ENCODE measurements at places on chromosomes 3 and 15. TPM values are rescaled to one million over a fixed set of nuclear protein-coding genes. Genes with fewer than 3 reads are reported as not detected.

SLC7A14 gene
- 0.02 TPM for total RNA-seq

DNA sequence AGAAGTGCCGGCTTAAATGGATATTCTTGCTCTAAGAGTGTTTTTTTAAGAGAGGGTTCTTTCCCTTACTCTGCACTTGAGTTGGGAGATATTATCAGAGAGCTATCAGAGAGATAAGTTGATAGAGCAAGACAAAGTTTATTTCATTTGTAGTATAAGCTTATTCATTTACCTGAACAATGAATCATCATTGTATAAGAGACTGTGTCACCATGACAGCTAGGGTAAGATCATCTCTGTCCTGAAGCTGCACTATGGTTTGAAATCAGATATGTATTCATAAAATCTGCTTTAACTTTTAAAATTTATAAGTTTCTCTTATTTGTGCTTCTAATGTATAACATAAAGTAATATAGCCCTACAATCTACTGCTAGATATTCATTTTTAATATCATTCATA, 128.1 kb upstream of the ARL6 start:
- H3K27ac ChIP-seq = no peak overlapping the region
- no peak overlapping the region for H3K4me3 ChIP-seq
- H3K36me3 ChIP-seq = no peaks in the 10 kb centered on the region

- H3K4me3 ChIP-seq = no peak overlapping the region
- no peaks in the 10 kb centered on the region for H3K27me3 ChIP-seq
- H3K36me3 ChIP-seq = no peaks in the 10 kb centered on the region
Observed at GRCh38 chr3:107387555-107387954, 10.3 kb downstream of the CCDC54 start.

GRCh38 chr3:115562636-115563267, 60.6 kb upstream of the GAP43 start:
- DNase-seq = no peak
- no peaks in the 10 kb centered on the region for H3K4me1 ChIP-seq
- H3K27ac ChIP-seq = no peak overlapping the region
- H3K27me3 ChIP-seq = peaks cover 2% of the 10 kb centered on the region
- H3K36me3 ChIP-seq = no peaks in the 10 kb centered on the region

DNA sequence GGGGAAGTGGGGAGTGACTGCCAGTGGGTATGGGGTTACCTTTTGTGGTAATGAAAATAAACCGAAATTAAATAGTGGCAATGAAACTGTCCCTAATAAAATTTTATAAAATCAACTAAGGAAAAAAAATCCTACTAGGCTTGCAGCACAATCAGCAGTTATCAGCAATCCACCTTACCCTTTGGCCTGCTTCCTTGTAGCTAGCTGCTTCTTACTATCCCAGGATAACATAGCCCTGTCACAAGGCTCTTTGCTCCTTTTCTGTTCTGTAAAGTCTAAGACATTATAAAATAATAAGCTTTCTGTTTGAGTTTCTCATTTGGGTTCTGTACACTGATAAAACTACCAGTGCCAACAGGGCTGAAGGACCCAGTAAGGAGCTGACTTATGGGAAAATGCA, 23.0 kb upstream of the CTXND1 start:
- no peaks in the 10 kb centered on the region for H3K4me1 ChIP-seq
- DNase-seq = no peak
- no peak overlapping the region for H3K27ac ChIP-seq
- no peaks in the 10 kb centered on the region for H3K36me3 ChIP-seq
- H3K4me3 ChIP-seq = no peak overlapping the region

GRCh38 chr3:37994639-37994972, 4.0 kb downstream of the VILL start:
- H3K27ac ChIP-seq = no peak overlapping the region
- no peaks in the 10 kb centered on the region for H3K36me3 ChIP-seq
- peaks cover 22% of the 10 kb centered on the region for H3K4me1 ChIP-seq
- no peak for DNase-seq

SQOR gene
- 10.9 TPM for total RNA-seq

GRCh38 chr3:190773948-190774347, 88.5 kb downstream of the GMNC start:
- no peak overlapping the region for H3K4me3 ChIP-seq
- DNase-seq = no peak
- H3K27ac ChIP-seq = no peak overlapping the region
- H3K27me3 ChIP-seq = peaks cover 6% of the 10 kb centered on the region

DNA sequence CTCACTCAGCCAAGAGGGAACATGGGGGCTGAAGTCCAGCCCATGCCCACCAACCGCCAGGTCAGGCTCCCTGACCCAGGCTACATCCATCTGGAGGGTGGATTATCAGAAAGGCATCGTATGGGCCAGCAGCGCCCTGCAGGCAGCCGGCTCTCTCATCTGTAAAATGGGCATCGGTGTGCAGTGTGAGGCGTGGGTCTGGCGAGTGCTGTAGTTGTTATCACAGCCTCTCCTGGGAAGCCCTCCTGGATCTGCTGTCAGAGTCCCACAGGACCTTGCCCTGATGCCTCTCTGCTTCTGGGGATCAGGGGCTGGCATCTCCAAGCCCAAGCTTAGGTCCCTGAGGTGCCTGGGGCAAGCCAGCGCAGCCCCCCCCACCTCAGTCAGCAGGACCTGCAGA, 27.4 kb downstream of the CFAP100 start:
- H3K4me3 ChIP-seq = no peak overlapping the region
- no peaks in the 10 kb centered on the region for H3K27me3 ChIP-seq
- peaks cover 6% of the 10 kb centered on the region for H3K36me3 ChIP-seq
- H3K4me1 ChIP-seq = no peaks in the 10 kb centered on the region

ANKRD63 gene
- not detected for total RNA-seq

GABRB3 gene
- total RNA-seq = 8.2 TPM

GRCh38 chr15:37709669-37710068, 224.8 kb upstream of the TMCO5A start:
- DNase-seq = no peak
- no peaks in the 10 kb centered on the region for H3K4me1 ChIP-seq
- peaks cover 4% of the 10 kb centered on the region for H3K36me3 ChIP-seq
- peaks cover 36% of the 10 kb centered on the region for H3K27me3 ChIP-seq
- H3K27ac ChIP-seq = no peak overlapping the region

GRCh38 chr3:168839653-168840052, 743.9 kb upstream of the GOLIM4 start:
- no peak for DNase-seq
- peaks cover 2% of the 10 kb centered on the region for H3K4me1 ChIP-seq
- no peaks in the 10 kb centered on the region for H3K27me3 ChIP-seq

- peaks cover 42% of the 10 kb centered on the region for H3K4me1 ChIP-seq
- H3K27ac ChIP-seq = peak overlapping the region; percentile 28
- DNase-seq = no peak
- H3K36me3 ChIP-seq = peaks cover 5% of the 10 kb centered on the region
Observed at GRCh38 chr3:48077815-48078214, 61.6 kb upstream of the MAP4 start.

- no peaks in the 10 kb centered on the region for H3K27me3 ChIP-seq
- H3K27ac ChIP-seq = no peak overlapping the region
- H3K4me1 ChIP-seq = peaks cover 41% of the 10 kb centered on the region
- no peaks in the 10 kb centered on the region for H3K36me3 ChIP-seq
- H3K4me3 ChIP-seq = no peak overlapping the region
Observed at GRCh38 chr3:55622733-55623132, 135.6 kb upstream of the WNT5A start.

FANCD2OS gene
- total RNA-seq = not detected

DNA sequence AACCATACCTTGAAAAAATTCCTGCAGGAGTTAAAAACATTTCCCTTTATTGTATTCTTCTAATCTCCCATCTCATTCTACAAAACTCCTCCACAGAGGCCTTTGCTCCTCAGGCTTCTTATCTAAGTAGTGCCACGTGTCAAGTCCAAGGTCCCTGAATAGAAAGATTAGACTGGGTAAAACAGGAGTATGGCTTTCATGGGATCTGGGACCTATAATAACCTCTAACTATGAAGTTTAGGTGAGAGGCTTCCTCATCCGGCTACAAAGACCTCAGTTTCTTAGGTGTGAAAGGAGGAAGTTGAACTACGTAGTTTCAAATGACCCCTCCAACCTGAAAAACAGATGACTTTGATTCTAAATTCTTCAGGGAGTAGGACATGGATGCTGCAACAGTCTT, 20.0 kb downstream of the GPR15 start:
- H3K27me3 ChIP-seq = peaks cover 73% of the 10 kb centered on the region
- peaks cover 2% of the 10 kb centered on the region for H3K36me3 ChIP-seq
- H3K4me1 ChIP-seq = no peaks in the 10 kb centered on the region
- H3K27ac ChIP-seq = no peak overlapping the region
- no peak for DNase-seq

- H3K27me3 ChIP-seq = no peaks in the 10 kb centered on the region
- H3K4me1 ChIP-seq = peaks cover 5% of the 10 kb centered on the region
- H3K4me3 ChIP-seq = no peak overlapping the region
- H3K27ac ChIP-seq = no peak overlapping the region
Observed at GRCh38 chr3:120198305-120198878, 86.6 kb downstream of the GPR156 start.

IQCF5 gene
- total RNA-seq = not detected

SMCO1 gene
- total RNA-seq = not detected

DNA sequence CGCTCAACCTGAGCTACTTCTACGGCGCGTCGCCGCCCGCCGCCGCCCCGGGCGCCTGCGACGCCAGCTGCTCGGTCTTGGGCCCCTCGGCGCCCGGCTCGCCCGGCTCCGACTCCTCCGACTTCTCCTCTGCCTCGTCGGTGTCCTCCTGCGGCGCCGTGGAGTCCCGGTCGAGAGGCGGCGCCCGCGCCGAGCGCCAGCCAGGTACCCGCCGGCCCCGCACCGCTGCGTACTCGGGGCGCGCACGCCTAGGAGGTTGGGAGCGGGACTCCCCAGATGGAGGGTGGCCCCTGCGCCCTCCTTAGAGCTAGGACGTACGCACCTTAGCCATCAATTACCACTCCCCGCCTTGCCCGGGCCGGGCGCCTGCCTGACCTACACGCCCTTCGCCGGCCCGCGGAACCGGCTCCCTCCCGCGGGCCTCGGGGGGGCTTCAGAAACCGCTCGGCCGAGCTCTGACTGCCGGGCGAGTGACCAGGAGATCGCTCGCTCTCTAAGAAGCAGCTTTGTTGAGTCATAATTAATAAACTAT, 466 bp downstream of the NFKBIZ start:
- H3K4me1 ChIP-seq = peaks cover 46% of the 10 kb centered on the region
- peak; percentile 92 for DNase-seq
- peak overlapping the region; percentile 92 for H3K27ac ChIP-seq
- no peaks in the 10 kb centered on the region for H3K27me3 ChIP-seq

HSPBAP1 gene
- total RNA-seq = 4.8 TPM

RTP3 gene
- total RNA-seq = not detected

DNA sequence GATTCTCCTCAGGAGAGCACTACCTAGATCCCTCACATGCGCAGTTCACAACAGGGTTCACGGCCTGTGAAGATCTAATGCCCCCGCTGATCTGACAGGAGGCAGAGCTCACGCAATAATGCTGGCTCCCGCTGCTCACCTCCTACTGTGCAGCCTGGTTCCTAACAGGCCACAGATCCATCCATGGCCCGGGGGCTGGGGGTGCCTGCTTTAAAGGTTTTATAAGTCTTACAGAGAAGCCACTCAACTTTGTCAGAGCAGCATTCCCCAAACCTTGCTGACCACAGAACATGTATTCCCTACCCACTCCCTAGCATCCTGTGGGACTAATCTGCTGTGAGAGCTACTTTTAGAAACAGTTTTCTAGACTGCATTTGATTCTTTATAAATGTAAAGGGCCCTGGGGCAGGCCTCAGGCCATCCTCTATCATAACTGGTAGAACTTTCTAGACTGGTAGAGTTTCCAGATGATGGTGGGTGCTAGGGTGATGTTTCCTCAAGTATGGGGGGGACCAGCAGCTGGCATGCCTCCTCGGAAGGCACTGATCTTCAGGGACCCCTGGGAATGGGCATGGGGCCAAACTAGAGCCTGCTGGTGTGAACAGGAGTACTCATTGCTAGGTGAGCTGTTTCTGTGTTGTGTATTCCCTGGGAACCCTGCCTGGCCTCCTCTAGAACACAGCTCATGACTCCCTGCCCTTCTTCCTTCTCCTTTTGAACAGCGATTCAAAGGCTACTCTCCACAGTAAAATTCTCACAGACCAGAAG, 25.7 kb upstream of the RAD18 start:
- H3K4me3 ChIP-seq = no peak overlapping the region
- H3K36me3 ChIP-seq = no peaks in the 10 kb centered on the region
- no peaks in the 10 kb centered on the region for H3K27me3 ChIP-seq
- peaks cover 13% of the 10 kb centered on the region for H3K4me1 ChIP-seq
- peak overlapping the region; percentile 3 for H3K27ac ChIP-seq

GRCh38 chr3:165502707-165503106, 306.5 kb upstream of the SLITRK3 start:
- no peaks in the 10 kb centered on the region for H3K4me1 ChIP-seq
- no peak for DNase-seq
- no peaks in the 10 kb centered on the region for H3K36me3 ChIP-seq
- H3K27ac ChIP-seq = no peak overlapping the region

- H3K4me1 ChIP-seq = peaks cover 14% of the 10 kb centered on the region
- DNase-seq = peak; percentile 59
- peaks cover 5% of the 10 kb centered on the region for H3K27me3 ChIP-seq
- H3K4me3 ChIP-seq = no peak overlapping the region
- no peaks in the 10 kb centered on the region for H3K36me3 ChIP-seq
- no peak overlapping the region for H3K27ac ChIP-seq
Observed at GRCh38 chr3:10400050-10400748, 79.3 kb upstream of the SEC13 start.

DNA sequence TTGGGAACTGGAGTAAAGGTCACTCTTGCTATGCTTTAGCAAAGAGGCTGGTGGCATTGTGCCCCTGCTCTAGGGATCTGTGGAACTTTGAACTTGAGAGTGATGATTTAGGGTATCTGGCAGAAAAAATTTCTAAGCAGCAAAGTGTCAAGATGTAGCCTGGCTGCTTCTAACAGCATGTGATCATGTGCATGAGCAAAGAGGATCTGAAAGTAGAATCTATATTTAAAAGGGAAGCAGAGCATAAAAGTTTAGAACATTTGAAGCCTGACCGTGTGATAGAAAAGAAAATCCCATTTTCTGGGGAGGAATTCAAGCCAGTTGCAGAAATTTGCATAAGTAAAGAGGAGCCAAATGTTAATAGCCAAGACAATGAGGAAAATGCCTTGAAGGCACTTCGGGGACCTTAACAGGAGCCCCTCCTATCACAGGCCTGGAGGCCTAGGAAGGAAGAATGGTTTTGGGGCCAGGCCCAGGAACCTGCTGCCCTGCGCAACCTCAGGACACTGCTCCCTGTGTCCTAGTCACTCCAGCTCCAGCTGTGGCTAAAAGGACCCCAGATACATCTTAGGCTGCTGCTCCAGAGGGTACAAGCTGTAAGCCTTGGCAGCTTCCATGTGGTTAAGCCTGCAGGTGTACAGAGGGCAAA, 212.2 kb upstream of the LINGO1 start:
- no peak overlapping the region for H3K27ac ChIP-seq
- peaks cover 8% of the 10 kb centered on the region for H3K4me1 ChIP-seq
- H3K4me3 ChIP-seq = no peak overlapping the region
- no peak for DNase-seq
- H3K27me3 ChIP-seq = peaks cover 38% of the 10 kb centered on the region
- peaks cover 6% of the 10 kb centered on the region for H3K36me3 ChIP-seq

- H3K4me3 ChIP-seq = no peak overlapping the region
- no peaks in the 10 kb centered on the region for H3K36me3 ChIP-seq
Observed at GRCh38 chr15:81222007-81222406, 25.3 kb downstream of the IL16 start.
